Esophagus muscularis mucosa (tissue), 4 donors: ENCODE measurements at places on chromosomes 5 and 9.

DNA sequence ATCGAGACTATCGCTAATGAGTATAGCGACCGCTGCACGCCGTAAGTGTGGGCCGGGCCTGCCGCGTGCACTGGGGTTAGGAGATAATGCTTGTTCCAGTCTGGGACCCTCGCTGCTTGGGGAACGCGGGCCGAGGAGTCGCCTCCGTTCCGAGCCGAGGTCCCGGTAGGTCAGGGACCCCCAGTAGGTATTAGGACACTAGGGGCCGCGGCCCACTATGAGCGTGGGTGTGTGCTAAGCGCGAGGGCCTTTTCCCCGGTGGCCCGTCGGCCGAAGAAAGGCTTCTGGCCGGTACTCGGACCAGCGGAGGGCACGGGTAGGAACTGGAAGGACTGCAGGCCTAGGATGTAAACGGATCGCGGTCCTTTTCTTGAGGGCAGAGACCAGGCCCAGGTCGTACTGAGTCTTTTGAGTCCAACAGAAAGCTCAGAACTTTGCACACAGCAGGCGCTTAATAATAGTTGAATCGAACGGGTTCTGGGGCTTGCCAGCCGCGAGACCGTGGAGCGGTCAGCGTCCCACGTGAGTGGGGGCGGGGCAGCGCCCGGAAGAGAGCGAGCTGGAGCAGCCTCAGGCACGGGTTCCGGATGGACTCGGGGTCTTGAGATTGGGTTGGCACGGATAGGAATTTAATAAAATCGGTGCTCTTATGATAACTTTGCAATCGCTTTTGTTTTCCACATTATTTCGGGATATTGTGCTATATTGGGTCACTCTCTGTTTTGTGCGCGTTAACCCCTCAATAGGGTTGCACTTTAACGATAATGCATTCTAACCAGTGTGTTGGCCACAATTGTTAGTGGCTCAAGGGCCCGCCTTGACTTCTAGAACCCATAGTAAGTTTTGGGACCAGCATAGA is 733 bp downstream of the HSPA4 start:
- no peak for DNase-seq

DNA sequence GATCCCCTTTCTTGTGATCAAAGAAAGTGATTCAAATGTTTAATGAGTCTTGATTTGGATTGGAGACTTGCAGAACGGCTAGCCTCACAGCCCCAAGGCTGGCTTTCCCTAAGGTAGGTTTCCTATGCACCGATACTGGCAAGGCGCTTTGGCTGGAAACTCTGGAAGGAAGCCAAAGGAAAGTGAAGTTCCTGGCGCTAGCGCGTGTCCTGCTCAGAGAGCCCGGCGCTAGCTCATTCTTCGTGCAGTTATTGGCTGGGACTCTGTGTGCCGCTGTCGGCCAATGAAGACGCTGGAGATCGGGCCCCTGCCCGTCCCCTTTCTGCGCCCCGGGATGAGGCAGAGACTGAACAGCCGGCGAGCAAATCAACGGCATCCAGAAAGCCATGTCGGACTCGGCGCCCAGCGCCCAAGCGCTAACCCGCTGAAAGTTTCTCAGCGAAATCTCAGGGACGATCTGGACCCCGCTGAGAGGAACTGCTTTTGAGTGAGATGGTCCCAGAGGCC is at the start of gene PCDHGC3:
Gene PCDHGC3 (plus strand): TSS at position 342 of the 507 bp plus-strand sequence. CDS start 151 bp downstream, at position 493.
- peak; percentile 97 for DNase-seq

DNA sequence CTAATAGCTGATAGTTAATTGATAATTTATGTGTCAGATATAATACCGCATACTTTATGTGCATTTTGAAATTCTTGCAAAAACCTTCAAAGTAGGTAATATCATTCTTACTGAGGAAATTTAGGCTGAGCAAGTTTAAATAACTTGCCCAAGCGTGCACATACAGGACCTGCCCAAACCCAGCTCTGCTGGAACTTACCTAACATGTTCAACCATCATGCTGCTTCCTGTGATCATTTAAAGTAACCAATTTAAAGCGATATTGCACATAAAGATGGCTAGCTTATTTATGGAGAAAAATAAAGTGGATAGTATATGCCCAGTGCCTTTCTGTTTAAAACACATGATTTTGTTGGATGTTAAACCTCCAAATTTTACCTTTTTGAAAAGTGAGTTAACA is 4.3 kb downstream of the FAM174A start:
- no peak for DNase-seq

GRCh38 chr9:14313951-14314423 is at the start of gene NFIB:
NFIB (minus strand) TSS chr9:14314141; CDS start chr9:14313511, 630 bp downstream.
- no peak for DNase-seq

GRCh38 chr5:76074487-76075065 is 8.6 kb upstream of the SV2C start:
- no peak for DNase-seq

DNA sequence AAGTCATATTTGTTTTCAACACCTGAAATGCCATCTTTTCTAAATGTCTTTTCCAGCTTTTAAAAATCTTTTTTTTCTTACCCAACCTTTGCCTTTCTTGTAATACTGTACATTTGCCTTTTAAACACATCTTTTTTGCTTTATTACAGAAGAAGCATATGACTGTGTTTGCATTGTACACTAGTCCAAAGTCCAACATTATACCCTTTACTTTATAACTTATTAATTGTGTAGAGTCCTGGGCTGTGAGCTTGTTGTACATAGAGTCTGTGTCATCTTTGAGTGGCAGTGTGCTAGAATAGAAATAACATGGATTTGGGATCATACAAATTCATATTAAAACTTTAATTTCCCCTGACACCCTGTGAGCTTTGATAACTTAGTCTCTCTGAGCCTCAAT is 23.7 kb downstream of the CWC27 start:
- no peak for DNase-seq
